ENCODE measurements at places on chromosomes 11 and 22.

- no peak for DNase-seq
These were observed 59.8 kb upstream of the SEPTIN5 start for GRCh38 chr22:19654338-19654987.

- no peak for DNase-seq
These were observed 12.6 kb downstream of the RAB36 start for GRCh38 chr22:23157560-23158515.

GRCh38 chr11:85572056-85572455, 55.1 kb downstream of the DLG2 start:
- DNase-seq = no peak

- no peak for DNase-seq
These were observed 421.8 kb downstream of the NTM start for GRCh38 chr11:131792243-131792642.

DNA sequence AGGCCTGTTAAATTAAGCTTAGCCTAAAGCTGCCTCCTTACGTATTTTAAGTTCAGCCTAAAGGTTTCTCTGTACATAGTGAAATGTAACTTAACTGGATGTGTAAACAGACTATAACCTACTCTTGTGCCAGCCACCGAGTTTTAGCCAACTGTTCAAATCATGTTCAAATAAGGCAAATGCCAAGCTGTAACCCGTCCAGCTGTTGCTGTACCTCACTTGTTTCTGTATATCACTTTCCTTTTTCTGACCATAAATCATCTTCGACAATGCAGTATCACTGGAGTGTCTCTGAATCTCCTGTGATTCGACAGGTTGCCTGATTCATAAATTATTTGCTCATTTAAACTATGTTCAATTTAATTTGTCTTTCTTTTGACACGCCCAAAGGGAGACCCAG, 4.0 kb upstream of the PLAAT5 start:
- no peak for DNase-seq

GRCh38 chr11:106156290-106156937, 79.0 kb downstream of the AASDHPPT start:
- no peak for DNase-seq

- DNase-seq = no peak
These were observed 33.4 kb downstream of the SIK2 start for GRCh38 chr11:111635706-111636045.

DNA sequence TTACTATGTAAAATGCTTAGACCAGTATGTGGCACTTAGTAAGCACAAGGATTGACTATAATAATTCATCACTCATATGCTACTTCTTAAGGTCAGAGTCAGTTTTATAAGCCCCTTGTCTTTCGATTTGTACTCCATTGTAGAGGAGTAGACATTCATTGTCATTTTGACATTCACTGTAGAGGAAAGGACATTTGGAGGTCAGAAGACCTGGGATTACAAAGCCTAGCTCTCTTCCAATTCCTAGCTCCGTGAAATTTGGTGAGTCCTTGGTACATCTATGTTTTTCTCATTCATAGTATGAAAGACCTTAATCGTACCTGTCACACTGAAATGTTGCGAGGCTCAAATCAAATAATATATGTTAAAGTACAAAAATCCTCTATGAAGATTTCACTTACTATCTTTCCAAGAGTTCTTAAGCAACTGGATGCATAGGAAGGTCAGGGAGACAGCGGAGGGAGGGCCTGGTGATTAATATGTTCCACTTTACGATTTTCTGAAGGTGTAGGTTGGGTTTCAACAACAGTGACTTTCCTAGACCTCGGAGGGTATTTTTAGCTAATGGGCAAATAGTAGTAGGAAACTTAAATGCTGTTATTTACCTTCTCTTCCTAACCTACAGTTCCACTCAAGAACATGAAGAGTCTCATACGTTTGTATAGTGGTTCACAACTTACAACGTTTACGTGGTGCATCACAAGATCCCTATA, 1.4 kb upstream of the EMSY start:
- no peak for DNase-seq
